Activated gamma-delta T cell treated with Interleukin-2 at 50 U/mL for 16 hours (primary cell): ENCODE measurements at places on chromosomes 3 and 15.

DNA sequence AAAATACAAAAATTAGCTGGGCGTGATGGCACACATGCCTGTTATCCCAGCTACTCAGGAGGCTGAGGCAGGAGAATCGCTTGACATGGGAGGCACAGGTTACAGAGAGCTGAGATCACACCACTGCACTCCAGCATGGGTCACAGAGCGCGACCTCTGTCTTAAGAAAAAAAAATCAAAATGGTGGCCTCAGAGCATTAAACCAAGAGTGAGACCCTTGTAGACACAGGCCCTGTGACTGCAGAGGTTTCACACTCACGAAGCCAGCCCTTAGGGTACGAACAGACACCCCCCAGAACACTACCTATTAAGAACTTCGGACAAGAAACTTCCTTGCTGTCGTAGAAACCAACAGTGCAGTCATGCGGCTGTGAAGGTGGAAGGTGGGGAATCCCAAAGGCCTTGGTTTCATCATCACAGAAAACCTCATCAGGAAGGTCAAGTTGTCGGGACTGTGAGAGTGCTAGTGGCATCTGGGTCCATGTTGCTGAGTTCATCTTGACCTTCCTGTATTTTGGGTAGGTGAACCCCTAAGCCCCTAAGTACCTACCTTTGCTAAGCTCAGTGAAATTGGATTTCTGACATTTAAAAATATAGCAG lies 4.8 kb upstream of the PDE8A start:
- no peak for DNase-seq

DNA sequence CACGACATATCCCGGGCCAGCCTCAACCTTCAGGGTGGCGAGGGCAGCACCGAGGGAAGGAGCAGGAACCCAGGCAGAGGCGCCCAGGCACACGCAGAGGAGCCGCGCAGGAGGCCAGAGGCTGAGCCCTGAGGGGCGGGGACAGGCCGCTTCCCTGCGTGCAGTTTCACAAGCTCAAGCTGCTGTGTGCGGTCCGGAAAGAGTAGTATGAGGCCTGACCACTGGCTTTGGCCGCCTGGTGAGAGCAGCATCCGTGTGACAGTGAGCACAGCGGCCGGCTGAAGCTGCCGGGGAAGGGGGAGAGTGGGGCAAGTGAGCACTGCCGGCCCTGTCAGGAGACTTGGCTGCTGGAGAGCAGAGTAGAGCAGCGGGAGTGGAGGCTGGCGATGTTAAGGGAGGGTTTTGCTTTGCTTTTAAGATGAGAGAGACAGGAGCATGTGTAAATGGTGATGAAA lies 8.7 kb downstream of the ZDHHC19 start:
- no peak for DNase-seq

- DNase-seq, result no peak
These were observed 56.4 kb upstream of the LIMD1 start for GRCh38 chr3:45537970-45538640.

DNA sequence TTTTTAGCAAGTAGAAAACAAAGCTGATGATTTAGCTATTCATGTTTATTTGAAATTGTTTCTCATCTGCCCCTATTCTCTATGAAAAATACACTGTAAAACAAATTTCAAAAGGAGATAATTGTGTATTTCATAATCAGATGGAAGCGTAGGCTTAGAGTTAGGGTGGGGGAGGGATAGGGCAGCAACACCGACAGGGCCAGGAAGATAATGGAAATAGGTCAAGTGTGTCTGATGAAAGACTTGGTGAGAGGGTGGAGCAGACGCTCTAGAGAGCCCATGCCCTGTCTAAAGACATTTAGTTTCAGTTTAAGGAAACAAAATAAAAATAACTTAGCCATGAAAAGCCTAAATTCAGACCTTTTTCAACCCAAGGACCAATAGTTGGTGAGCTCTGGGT lies 51.6 kb upstream of the ARL6 start:
- no peak for DNase-seq

GRCh38 chr3:166560253-166560652 lies 723.0 kb upstream of the BCHE start:
- DNase-seq, result no peak

DNA sequence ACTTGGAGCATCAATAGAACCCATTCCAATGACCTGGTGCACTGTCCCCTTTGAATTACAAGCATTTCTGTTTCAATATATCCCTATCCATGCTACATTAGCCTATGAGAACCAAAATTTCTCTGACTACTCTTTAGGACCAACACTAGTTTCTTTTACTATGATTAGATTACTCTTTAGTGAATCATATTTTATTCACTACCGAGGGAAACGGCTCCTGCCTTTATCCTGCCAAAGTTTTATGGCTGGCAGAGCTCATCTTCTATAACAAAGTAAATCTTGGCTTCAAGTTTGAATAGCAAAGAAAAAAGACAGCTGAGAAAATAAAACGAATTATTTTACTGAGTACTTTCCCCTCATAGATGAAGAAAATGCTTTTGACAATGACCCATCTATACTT lies 120.9 kb downstream of the SLC9A9 start:
- no peak for DNase-seq

- no peak for DNase-seq
These were observed 66.6 kb downstream of the LDHAL6B start for GRCh38 chr15:59273234-59273633.

- DNase-seq, result no peak
These were observed 633.5 kb downstream of the CADM2 start for GRCh38 chr3:85592256-85592655.

DNA sequence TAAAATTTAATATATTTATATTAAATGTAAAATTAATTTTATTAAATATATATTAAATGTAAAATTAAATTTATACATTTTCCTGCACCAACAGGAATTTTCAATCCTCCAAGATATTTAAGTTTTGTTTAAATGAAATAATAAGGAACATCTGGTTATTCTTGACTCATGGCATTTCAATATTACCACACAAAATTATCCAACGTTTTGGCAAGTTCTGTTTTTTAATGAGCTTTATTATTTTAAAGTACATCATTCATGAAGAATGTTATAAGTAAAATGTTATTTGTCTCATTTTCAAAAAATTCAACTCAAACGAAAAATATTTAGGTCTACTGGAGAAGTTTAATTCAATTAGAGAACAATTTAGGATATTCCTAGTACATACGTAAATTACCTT lies 811.4 kb downstream of the NAALADL2 start:
- DNase-seq, result no peak
